ENCODE measurements at places on chromosomes 11 and 22.

DNA sequence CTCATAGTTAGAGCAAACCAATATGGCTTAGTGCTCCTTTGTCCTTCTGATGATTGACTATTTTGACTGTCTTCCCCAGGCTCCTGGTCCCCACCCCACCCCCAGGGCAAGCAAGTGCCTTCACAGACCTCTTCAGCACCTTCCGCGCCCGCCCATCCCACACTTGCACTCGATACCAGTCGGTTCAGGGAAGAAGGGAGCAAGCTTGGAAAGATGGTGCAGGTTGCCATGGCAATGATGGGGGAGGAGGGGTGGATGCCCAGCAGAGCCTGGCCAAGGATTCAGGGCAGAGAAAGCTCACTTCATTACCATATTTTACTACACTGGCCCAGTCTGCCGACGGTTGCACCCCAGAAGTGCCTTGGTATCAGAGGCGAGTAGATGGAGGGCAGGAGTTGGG is 2.2 kb downstream of the TMEM132A start:
- no peak for DNase-seq

DNA sequence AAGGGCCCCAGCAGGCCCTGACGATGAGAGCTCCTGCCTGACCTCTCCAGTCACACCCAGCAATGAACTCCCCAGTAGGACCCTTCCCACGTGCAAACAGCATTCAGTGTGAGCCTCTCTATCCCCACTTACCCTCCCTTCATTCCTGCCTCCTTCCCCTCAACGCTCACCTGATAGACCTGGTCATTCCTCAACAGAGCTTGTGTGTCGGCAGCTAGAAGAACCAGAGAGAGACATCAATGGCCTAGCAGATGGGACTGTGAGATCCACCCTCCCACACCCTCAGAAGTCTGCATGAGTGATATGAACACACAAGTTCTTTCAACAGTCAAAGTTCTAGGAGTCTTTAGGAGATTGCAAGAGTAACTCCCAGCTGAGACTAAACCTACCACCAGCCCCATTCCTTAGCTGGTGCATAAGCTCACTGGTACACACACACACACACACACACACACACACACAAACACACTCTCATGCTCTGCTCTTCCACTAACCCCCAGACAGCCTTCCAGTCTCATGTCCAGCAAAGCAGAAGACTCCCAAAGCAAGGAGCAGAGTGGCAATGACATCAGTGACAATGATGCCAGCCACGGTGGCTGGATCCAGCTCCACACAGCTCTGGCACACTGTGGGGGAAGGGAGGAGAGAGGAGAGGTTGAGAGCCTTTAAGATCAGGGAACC is 3.1 kb downstream of the CD3D start:
- DNase-seq: no peak

- no peak for DNase-seq
Measured at GRCh38 chr22:19815823-19816290, 38.8 kb downstream of the GNB1L start.

GRCh38 chr11:126385991-126386728 is 30.7 kb downstream of the ST3GAL4 start:
- no peak for DNase-seq

GRCh38 chr11:74773476-74773875 is 24.8 kb downstream of the RNF169 start:
- no peak for DNase-seq

GRCh38 chr11:133692126-133692934 is 153.0 kb downstream of the SPATA19 start:
- DNase-seq: no peak

DNA sequence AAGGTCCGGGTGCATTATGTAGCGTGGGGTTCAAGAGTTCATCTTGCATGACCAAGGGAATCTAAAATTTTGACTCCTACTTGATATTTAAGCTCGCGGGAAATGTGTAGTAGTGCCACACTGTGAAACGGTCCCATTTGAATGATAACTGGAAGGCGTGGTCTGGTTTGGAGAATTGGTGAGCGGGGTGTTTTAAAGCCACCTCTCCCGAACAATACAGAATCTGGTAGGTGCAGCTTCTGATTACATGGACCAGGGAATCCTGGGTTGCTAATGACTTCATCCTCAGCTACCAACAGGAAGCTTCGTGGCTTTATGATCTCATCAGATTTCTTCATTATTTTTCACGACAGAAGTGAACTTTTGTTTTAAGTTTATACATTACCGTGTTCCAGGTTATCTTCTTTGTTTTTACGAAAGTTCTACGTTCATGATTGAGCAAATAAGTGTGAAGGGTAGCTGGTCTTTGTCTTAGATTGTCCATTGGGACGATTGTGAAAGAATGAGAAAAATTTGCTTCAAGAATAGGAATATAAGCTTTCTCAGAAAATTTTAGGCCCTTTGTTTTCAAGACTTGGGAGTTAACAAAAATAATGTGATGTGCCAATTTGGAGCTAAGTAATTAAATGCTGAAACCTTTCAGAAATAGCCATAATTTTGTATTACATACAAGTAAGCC is 1.7 kb downstream of the QSER1 start:
- DNase-seq: peak; percentile 81

GRCh38 chr11:94652735-94653284 is 85.6 kb downstream of the PIWIL4 start:
- DNase-seq: no peak

DNA sequence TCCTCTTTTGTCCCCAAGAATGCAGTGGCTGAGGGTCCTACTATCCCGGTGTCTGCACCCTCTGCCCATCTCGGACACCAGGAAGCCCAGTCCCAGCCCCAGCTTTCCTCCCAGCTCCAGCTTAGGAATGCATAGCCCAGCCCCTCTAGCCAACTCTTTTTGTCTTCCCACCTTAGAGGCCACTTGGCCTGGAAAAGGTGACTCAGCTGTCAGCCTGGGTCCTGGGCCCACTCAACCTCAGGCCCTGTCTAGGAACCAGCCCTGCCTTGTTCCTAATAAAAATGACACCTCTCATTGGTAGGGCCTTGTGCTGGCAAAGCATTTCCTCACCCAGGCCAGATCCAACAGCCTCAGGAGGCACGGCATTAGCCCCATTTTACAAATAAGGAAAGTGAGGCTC is 28.2 kb downstream of the PDE2A start:
- DNase-seq: no peak

DNA sequence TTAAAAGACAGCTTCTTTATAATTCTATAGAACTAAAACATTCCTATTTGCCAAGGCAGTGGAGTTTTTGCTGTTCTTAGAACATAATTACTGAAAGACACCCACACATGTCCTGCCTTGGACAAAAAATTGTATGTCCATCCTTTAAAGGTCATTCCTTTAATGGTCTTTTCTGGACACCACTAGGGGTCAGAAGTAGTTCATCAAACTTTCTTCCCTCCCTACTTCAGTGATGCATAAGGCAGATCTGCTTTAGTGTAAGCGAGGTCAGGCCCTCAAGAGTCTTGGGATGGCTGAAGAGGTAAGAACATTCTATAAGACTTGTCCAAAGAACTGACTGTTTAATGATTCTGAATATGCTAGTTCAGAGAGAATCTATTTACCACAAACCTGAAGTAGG is 4.3 kb upstream of the OR51V1 start:
- peak; percentile 88 for DNase-seq

GRCh38 chr22:17827466-17827865 is 53.2 kb upstream of the BID start:
- no peak for DNase-seq

- DNase-seq: no peak
Measured at GRCh38 chr11:40921246-40921645, 538.2 kb downstream of the LRRC4C start.

- DNase-seq: peak; percentile 42
Measured at GRCh38 chr11:33207408-33207985, 46.2 kb upstream of the CSTF3 start.

GRCh38 chr22:43722444-43722843 is 89.7 kb downstream of the EFCAB6 start:
- DNase-seq: no peak

DNA sequence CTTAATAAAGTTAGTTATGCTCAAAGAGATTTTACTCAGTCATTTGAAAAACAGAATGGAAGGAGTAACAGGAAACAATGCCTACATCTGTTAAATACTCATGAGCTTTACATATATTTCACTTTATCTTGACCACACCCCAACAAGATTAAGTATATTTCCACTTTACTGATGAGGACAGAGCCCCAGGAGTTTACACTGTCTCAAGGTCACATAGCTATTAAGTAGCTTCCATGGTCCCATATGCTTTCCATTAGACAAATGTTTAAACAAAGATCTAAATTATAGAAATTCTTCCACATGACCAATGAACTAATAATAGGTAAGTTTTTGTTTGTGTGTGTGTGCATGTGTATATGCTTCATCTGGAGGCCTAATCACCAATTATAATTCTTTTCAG is 30.2 kb downstream of the MRTFA start:
- DNase-seq: no peak

GRCh38 chr11:12232817-12233601 is 122.6 kb downstream of the MICAL2 start:
- DNase-seq: peak; percentile 94

- peak; percentile 35 for DNase-seq
Measured at GRCh38 chr11:23765682-23766252, 731.1 kb upstream of the LUZP2 start.

GRCh38 chr22:43310311-43310710 is 32.9 kb downstream of the SCUBE1 start:
- DNase-seq: no peak

DNA sequence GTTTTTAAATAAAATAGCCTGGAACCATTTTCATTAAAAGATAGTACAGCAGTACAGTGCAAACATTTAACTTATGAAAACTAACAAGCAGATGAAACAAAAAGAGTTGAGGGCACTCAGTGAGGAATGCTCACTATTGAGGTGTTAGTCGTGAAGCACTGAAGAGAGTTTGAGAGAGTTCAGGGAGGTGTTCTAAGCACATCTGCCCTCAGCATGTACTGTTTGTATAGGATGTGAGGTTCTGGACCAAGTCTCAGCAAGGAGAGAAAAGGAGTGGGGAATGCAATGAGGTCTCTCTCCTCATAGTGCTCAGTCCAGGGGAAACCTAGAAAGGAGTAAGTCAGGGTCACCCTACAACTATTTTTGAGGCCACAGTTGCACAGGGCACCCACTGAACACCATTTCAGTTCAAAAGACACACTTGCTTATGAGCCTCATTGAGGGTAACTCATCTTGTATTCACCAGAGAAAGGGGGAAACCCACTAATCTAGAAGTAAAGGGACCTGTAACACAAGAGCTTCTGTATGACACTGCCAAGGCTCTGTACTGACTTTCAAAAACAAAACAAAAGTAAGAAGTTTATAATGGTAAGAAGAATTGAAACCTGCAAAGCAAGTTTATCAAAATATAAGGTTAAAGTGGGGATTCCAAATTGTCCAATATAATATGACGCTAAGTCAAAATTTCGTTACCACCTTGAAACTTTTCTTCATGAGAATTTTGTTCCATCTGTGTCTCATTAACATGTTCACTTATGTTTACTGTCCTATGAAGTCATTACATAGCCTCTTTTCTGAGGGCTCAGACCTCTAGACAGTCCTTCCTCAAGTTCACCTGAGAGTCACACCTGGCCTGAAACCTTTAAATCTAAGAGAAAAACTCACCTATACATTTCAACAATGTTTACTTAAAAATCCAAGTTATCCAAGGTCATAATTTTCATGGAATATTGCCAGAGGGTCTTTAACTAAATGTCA is 275.3 kb downstream of the ETS1 start:
- no peak for DNase-seq

- DNase-seq: no peak
Measured at GRCh38 chr11:57217053-57217452, 20.0 kb downstream of the APLNR start.

DNA sequence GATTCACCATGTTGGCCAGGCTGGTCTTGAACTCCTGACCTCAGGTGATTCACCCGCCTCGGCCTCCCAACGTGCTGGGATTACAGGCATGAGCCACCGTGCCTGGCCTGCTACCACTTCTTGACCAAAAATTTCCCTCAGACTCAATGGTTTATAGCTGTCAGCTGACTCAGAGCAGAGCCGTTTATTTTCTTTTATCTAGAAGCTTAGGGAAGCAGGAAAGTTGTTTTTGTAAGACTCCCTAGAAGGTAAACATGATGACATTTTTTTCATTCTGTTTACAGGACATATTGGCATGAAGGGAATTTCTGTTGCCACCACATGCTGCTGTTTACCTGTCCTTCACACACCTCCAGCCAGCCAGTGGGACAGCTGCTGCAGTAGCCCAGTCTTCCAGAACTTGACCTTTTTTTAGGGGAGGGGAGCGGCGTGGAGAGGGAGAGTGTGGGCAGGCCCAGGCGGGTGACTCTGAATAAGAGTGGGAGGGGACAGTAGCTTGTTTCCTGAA is 56.1 kb upstream of the PTPRJ start:
- DNase-seq: peak; percentile 70

DNA sequence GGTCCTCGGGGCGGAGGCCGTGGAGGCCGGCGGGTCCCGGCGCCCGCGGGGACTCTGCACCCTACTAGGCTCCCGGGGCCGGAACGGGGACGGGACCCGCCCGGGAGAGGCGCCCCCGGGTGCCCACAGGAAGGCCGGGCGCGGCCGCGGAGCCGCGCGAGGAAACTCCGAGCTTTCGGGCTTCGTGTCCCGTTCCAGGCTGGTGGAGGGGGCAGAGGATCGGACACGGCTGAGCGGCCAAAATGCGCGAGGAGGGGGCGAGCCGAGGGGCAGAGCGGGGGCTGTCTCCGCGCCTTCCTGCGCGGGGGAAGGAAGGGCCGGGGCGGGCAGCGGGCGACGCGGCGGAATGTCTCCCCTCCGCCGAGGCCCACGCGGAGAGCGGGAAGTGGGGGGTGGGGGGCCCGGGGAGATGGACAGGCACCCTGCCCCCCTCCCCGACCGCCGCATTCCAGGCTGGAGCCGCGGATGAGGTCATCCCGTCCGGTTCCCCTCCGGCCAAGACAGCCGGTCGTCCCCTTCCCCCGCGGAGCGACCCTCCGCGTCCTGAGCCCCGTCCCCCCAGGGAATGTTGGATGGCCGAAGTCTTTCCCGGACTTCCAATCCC is 430 bp downstream of the CDC42EP1 start:
- DNase-seq: peak; percentile 45

DNA sequence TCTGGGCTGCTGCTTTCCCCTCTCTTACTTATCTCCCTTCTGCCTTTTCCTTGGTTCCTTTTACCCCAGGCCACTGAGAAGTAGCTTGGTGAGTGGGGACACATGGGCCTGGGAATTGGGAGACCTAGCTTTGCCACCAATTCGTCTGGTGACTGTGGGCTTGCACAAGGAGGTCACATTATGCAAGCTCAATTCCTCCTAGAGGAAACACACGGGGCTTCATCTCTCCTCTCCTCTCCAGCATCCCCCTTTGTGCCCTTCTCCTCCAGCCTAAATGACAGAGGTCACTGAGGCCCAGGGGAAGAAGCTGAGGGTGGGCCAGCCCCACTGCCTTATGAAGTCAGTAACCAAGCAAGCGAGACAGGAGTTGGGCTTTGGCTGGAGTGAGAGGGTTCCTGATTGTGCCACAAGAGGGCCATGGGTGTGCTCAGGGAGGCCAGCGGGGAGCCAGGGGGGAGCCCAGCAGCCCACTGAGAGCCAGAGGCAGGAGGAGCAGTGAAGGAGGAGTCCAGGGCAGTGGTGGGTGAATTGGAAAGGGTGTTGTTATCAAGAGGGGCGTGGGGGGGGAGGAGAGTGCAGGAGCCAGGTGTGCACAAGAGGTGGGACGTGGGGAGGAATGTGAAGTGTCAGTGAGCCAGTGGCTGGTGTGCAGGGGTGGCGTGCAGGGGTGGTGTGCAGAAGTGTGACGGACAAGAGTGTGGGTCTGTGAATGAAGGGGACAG is 2.0 kb downstream of the CLCF1 start:
- peak; percentile 60 for DNase-seq

Measured in fibroblast of the aortic adventitia (primary cell).